ENCODE measurements at places on chromosomes 13 and 19. TPM values are rescaled to one million over a fixed set of nuclear protein-coding genes. Genes with fewer than 3 reads are reported as not detected.

DNA sequence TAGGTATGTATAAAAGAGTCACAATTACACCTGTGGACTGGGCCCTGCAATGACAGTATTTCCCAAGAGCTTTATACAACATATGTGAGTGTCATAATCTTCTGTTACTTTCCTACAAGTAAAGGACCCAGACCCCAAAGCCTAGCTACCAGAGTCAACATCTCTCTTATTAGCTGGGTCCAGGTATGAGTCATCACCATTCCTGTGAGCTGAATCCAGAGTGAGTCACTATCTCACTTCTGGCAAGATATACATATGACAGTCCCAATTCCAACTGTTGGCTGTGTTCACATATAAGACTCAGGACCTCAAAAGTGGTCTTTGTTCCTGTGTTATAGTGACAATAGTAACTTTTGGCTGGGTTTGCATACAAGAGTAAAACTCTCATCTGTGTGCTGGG, 46.7 kb downstream of the ZNF729 start:
- no peak overlapping the region for H3K27ac ChIP-seq
- H3K4me1 ChIP-seq = no peaks in the 10 kb centered on the region
- no peaks in the 10 kb centered on the region for H3K36me3 ChIP-seq
- no peak overlapping the region for H3K4me3 ChIP-seq

- no peak for DNase-seq
- H3K27ac ChIP-seq = no peak within 1 kb of the TSS
- H3K4me3 ChIP-seq = no peak within 1 kb of the TSS
- no peaks in the 10 kb centered on the region for H3K27me3 ChIP-seq
- no peaks in the 10 kb centered on the region for H3K4me1 ChIP-seq
- no peaks in the 10 kb centered on the region for H3K36me3 ChIP-seq
Measured at GRCh38 chr19:30371960-30372824, at the start of gene ZNF536. ZNF536 (plus strand) TSS chr19:30372384; CDS start chr19:30443563, 71,179 bp downstream.

DNA sequence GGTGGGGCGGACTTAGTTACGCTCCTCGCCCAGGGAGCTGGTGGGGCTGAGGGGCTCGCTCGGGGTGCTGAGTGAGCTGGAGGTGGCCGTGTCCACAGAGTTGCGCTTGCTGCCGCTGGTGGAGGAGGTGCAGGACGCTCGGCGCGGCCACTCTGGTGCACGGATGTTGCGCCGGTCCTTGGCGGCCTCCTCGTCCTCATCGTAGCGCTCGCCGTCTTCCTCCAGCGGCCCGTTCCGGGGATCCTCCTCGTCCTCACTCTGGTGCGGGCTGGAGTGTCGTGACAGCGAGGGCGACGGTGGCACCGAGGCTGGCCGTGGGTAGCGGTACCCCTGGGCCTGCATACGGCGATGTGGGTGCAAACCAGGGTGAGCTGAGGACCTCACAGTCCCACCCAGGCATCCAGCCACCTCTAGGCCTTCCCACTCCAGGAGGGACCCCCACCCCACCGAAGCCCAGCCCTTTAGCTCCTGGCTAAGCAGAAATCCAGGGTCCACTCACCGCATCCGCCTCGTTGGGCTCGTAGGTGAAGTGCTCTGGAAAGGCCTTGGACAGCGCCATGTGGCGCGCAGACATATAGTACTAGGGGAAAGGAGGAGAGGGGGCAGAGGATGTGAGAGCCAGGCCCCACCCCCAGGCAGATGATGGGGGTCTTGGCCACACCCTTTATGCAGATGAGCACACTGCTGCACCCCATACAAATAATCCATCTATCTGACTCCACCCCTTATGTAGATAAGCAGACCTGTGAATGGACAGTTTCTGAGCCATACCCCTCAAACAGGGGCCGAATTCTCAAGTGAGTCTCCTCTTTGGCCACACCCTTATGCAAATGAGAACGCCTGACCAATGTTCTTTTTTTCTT, 4.4 kb downstream of the FTL start:
- peaks cover 40% of the 10 kb centered on the region for H3K36me3 ChIP-seq
- peaks cover 2% of the 10 kb centered on the region for H3K4me1 ChIP-seq
- no peaks in the 10 kb centered on the region for H3K27me3 ChIP-seq
- no peak overlapping the region for H3K4me3 ChIP-seq
- no peak overlapping the region for H3K27ac ChIP-seq

- DNase-seq = no peak
- no peaks in the 10 kb centered on the region for H3K36me3 ChIP-seq
- no peak overlapping the region for H3K27ac ChIP-seq
- H3K27me3 ChIP-seq = no peaks in the 10 kb centered on the region
- H3K4me3 ChIP-seq = no peak overlapping the region
- H3K4me1 ChIP-seq = no peaks in the 10 kb centered on the region
Measured at GRCh38 chr13:90710164-90710759, 637.2 kb upstream of the MIR17HG start.

GRCh38 chr19:47492137-47492533, 8.1 kb upstream of the KPTN start:
- peaks cover 52% of the 10 kb centered on the region for H3K36me3 ChIP-seq
- no peaks in the 10 kb centered on the region for H3K4me1 ChIP-seq
- H3K27ac ChIP-seq = no peak overlapping the region
- no peaks in the 10 kb centered on the region for H3K27me3 ChIP-seq
- no peak overlapping the region for H3K4me3 ChIP-seq
- no peak for DNase-seq

DNA sequence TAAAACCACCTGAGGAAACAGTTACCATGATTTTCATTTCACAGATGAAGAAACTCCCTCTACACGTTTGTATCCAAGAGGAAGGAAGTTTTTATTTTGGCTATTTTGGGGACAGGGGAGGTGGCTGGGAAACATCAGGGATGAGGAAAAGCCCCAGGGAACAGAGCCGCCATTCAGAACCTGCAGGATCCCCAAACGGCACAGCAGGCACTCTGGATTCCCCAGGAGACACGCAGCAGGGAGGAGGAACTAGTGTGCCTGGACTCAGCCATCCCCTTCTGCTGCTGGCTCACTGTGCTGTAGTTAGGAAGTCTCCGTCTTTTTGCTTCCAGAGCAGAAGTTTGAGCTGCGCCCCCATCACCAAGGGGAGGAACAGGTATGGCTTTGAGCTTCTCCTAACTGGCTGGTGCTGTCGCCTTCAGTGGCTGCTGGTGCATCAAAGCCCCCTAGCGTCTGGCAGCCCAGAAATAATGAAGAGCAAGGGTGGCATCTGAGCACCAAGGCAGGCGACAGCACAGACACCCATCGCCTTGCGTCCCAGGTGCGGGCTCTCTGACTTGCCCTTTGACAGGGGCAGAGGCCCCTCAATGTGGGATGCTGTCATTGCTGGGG, 4.2 kb downstream of the NAPA start:
- no peaks in the 10 kb centered on the region for H3K36me3 ChIP-seq
- DNase-seq = no peak
- H3K4me1 ChIP-seq = peaks cover 18% of the 10 kb centered on the region
- H3K27ac ChIP-seq = no peak overlapping the region

DNA sequence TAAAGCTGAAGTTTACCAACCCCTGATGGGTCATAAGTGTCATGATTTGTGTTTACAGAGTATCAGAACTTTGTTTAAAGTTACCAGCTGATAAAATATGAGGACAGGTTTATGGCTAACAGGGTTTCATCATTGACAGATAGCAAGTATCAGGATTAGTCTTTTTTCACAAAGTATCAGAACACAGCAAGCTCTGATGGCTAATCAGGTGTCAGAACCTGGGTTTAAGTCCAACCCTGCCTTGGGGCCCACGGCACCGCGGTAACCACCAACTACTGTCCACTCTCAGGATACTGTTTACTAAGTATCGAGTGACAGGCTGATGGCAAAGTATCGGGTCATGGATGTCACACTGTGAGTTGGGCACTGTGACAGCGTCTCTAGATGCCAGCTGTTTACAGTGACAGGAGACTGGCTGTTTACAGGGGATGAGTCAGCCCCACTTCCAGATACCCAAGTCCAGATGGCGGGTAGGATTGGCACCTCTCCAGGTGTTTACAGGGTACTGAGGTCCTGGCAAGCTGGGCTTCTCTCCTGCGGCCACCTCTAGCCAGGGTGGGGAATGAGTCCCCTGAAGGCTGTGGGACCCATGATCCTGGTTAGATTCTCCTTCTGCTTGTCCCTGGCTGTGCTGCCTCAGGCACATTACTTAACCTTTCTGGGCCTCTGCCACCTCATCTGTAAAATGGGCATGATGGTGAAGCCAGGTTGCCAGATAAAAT, 21.8 kb downstream of the ARRDC2 start:
- no peaks in the 10 kb centered on the region for H3K27me3 ChIP-seq
- H3K36me3 ChIP-seq = no peaks in the 10 kb centered on the region
- no peak overlapping the region for H3K27ac ChIP-seq
- H3K4me1 ChIP-seq = peaks cover 3% of the 10 kb centered on the region

- no peaks in the 10 kb centered on the region for H3K36me3 ChIP-seq
- no peak for DNase-seq
- H3K4me1 ChIP-seq = no peaks in the 10 kb centered on the region
- no peak overlapping the region for H3K4me3 ChIP-seq
Measured at GRCh38 chr13:62305756-62306155, 890.1 kb upstream of the PCDH20 start.

DNA sequence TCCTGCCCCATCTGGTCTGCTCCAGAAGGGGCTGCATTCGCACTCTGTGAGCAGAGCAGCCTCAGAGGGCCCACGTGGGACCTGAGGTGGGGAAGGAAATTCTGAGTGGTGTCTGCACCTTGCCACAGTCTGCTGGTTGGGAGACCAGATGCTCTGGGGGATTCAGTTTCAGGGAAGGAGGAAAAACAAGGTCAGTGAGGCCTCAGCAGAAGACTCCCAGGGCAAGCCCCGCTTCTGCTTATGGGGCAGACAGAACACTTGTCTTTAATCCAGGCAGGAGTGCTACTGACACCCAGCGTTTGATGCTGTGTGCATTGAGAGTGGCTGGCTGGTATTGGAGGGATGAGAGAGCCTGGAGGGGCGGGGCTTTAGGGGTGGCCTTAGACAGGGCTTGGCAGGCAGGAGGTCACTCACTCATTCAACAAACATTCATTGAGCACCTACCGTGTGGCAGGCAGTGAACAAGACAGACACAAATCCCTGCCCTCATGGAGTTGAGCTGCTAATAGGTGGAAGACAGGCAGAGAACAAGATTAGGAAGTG, 4.9 kb upstream of the CLEC17A start:
- DNase-seq = no peak
- H3K36me3 ChIP-seq = no peaks in the 10 kb centered on the region
- H3K27ac ChIP-seq = no peak overlapping the region
- no peaks in the 10 kb centered on the region for H3K27me3 ChIP-seq

DNA sequence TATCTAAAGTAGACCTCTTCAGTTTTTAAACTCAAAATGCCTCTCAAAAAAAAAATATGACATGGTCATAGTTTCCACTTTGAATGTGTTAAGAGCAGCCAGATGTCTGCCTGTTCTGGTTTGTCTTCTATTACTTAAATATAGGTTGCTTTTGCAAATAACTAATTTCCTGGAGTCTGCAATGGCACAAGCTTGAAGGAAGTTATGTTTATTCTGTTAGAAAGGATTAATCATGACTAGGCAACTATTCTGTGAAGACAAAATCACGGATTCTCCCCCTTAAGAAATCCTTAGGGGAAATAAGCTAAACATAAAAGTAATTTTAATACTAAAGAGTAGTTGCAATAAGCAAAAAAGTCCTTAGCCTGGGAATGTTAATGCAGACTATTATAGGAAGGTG, 26.3 kb downstream of the SKA3 start:
- DNase-seq = no peak
- no peaks in the 10 kb centered on the region for H3K27me3 ChIP-seq
- H3K4me3 ChIP-seq = no peak overlapping the region
- H3K27ac ChIP-seq = no peak overlapping the region

DNA sequence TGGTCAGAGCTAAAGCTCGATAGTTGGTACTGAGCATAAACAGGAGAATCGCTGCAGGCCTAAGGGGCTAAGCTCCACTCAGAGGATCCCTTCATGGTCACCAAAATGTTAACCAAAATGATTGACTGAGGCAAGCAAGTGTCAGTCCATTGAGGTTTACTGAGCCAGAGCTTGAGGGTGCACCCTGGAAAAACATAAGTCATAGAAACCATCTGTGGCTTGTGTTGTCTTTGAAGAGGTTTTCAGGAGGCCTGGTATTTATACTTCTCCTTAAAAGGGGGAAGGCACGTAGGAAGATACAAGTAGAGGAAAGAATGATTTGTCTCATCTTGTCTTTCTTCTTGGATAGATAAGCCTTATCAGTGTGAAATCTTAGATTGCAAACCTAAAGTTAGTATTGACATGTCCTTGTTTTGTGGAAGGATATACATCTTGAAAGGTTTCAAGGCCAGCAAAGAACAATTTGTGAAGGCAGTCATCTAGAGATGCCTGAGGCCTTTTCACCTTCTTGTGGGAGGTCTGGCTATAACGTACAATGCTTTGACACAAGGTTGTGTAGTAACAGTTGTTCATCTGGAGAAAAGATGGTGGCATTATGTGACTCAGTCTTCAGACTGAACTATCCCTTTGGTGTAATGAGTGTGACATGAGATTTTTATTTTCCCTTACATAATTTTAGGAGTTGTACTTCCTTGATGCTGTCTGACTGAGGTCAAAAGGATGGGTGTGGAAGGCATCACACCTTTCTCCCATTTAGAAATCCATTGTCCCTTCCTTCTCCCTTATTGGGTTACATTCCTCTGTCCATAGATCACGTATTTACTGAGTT, 14.7 kb upstream of the CEACAM6 start:
- H3K27me3 ChIP-seq = peaks cover 2% of the 10 kb centered on the region
- no peaks in the 10 kb centered on the region for H3K36me3 ChIP-seq
- H3K4me1 ChIP-seq = no peaks in the 10 kb centered on the region
- H3K27ac ChIP-seq = no peak overlapping the region
- no peak for DNase-seq

DNA sequence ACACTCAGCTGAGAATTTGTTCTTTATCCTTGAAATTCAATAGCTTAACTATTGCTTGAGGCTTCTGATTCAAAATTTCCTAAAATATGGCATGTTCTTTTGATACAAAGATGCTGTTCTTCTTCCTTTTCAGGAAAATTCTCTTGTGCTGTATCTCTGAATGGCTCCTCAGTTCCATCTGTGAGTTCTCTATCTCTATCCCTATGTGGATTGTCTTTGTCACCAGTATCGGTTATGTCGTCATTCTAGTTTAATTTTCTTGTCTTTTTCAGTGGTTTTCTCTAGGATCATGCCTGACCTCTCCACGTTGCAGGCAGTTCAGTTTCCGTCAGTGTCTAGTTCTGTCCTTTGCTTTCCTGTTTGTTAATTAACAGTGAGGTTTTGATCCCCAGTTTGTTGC, 104.6 kb upstream of the GJB6 start:
- no peaks in the 10 kb centered on the region for H3K36me3 ChIP-seq
- 0 out of 2 replicates have a peak, but pooled peaks cover 2% of the 10 kb centered on the region for H3K4me1 ChIP-seq
- H3K27me3 ChIP-seq = peaks cover 33% of the 10 kb centered on the region
- DNase-seq = no peak
- H3K4me3 ChIP-seq = no peak overlapping the region
- H3K27ac ChIP-seq = no peak overlapping the region

DNA sequence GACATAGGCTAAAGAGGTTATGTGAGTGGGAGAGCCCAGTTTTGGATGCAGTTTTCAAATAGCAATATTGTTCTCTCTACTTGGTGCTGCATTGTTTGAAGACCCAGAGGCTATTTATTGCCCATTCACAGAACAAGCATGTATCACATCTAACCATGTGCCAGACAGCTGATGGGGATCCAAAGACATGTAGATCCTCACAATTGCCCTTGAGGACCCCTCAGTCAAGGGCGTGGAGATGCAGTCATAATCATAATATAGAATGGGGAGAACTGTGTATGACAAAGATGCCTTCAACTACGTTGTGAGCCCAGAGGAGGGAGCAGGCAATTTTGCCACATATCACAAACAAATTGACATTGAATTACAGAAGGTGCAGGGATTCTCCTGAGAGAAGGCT, 70.5 kb downstream of the NHLRC3 start:
- H3K36me3 ChIP-seq = no peaks in the 10 kb centered on the region
- no peaks in the 10 kb centered on the region for H3K27me3 ChIP-seq
- no peak overlapping the region for H3K27ac ChIP-seq
- H3K4me3 ChIP-seq = no peak overlapping the region

The NLRP9 gene
- not detected for total RNA-seq

The LTBP4 gene
- 4.4 TPM for total RNA-seq

The GEMIN7 gene
- 27.2 TPM for total RNA-seq
